Activated T-helper 2 cell treated with anti-CD3 and anti-CD28 coated beads, Interferon-gamma antibody, Interleukin-2, Interleukin-4, amounts not matched to agents 10 μg/mL and 5 μg/mL and 100 μg/mL, durations not matched to agents 14 hours and 24 hours and 36 hours (primary cell): ENCODE measurements at places on chromosomes 13 and 19. TPM values are rescaled to one million over a fixed set of nuclear protein-coding genes. Genes with fewer than 3 reads are reported as not detected.

DNA sequence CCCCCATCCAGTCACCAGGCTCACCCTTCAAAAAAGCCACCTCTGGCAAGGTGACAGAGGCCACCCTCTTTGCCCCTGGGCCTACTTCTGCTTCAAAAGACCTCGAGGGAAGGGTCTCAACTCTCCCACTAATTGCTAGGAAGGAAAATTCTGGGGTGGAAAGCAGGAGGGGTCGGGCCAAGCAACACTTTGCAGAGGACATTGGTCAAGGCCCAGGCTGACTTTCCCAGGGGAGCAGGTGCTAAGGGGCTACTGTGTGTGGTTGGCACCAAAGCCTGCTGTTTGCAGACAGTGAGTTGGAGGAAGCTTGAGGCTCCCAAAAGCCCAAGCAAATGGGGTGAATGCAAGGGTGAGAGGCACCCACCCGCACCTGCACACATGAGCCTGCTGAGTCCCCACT lies 28.6 kb upstream of the VSTM2B start:
- no peaks in the 10 kb centered on the region for H3K36me3 ChIP-seq
- no peaks in the 10 kb centered on the region for H3K4me1 ChIP-seq
- no peak overlapping the region for H3K27ac ChIP-seq
- no peak overlapping the region for H3K4me3 ChIP-seq
- DNase-seq: no peak

GRCh38 chr19:37980419-37981170 lies 73.6 kb downstream of the SIPA1L3 start:
- H3K4me3 ChIP-seq: no peak overlapping the region
- no peak for DNase-seq
- H3K27ac ChIP-seq: no peak overlapping the region
- H3K4me1 ChIP-seq: no peaks in the 10 kb centered on the region
- no peaks in the 10 kb centered on the region for H3K27me3 ChIP-seq

DNA sequence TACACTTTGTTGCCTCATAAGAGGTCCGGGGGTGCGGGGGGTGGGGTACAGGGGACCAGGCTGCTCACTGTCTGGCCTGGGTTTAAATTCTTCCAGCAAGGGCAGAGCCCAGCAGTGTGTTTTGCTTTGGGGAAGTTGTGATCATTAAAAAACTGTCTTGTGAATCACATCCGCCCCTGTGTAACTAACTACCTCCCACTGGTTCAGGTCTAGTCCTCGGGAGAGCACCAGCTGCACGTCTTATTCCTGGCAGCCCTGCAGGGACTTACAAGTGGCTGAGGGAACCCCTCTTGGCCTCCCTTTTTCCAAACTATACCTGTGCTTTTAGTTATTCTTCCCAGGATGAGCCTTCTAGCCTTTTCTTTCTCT lies 127.5 kb downstream of the SIPA1L3 start:
- H3K27me3 ChIP-seq: no peaks in the 10 kb centered on the region
- no peaks in the 10 kb centered on the region for H3K36me3 ChIP-seq
- H3K4me3 ChIP-seq: no peak overlapping the region
- no peak overlapping the region for H3K27ac ChIP-seq

- no peaks in the 10 kb centered on the region for H3K4me1 ChIP-seq
- H3K27ac ChIP-seq: no peak overlapping the region
- H3K36me3 ChIP-seq: peaks cover 5% of the 10 kb centered on the region
- H3K27me3 ChIP-seq: peaks cover 16% of the 10 kb centered on the region
These were observed 10.9 kb upstream of the GAS6 start for GRCh38 chr13:113874579-113875428.

- no peaks in the 10 kb centered on the region for H3K4me1 ChIP-seq
- no peak for DNase-seq
- no peaks in the 10 kb centered on the region for H3K36me3 ChIP-seq
- H3K27ac ChIP-seq: no peak overlapping the region
These were observed 90.6 kb downstream of the TNFSF13B start for GRCh38 chr13:108360139-108360538.

GRCh38 chr13:91203430-91203829 lies 144.1 kb upstream of the MIR17HG start:
- H3K4me3 ChIP-seq: no peak overlapping the region
- H3K27ac ChIP-seq: no peak overlapping the region
- no peaks in the 10 kb centered on the region for H3K27me3 ChIP-seq
- no peaks in the 10 kb centered on the region for H3K4me1 ChIP-seq
- H3K36me3 ChIP-seq: no peaks in the 10 kb centered on the region

DNA sequence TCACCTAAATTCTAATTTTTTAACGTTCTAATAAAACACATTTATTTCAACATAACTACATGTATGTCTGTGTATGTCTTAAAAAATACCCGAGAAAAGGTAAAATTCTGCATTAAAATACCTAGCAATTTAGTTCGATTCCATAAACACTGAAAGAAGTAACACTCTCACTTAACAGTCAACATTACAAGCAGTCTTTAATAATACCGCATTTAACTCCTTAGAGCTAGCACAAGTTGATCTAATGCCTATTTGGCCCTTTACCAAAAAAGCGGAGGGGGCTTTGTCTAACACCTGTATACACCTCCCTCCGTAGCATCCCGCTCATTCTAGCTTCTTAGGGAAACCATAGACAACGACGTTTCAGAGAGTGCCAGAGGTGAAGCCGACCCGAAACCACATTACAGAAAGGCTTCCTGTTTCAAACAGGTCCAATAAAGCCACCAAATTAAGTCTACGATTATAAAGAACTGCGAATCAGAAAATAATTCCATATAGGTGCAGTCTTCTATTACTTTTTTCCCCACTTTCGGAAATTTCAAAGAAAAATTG lies 1.2 kb downstream of the SPART start:
- peaks cover 12% of the 10 kb centered on the region for H3K4me1 ChIP-seq
- peak overlapping the region; percentile 88 for H3K4me3 ChIP-seq
- no peaks in the 10 kb centered on the region for H3K27me3 ChIP-seq
- no peaks in the 10 kb centered on the region for H3K36me3 ChIP-seq

DNA sequence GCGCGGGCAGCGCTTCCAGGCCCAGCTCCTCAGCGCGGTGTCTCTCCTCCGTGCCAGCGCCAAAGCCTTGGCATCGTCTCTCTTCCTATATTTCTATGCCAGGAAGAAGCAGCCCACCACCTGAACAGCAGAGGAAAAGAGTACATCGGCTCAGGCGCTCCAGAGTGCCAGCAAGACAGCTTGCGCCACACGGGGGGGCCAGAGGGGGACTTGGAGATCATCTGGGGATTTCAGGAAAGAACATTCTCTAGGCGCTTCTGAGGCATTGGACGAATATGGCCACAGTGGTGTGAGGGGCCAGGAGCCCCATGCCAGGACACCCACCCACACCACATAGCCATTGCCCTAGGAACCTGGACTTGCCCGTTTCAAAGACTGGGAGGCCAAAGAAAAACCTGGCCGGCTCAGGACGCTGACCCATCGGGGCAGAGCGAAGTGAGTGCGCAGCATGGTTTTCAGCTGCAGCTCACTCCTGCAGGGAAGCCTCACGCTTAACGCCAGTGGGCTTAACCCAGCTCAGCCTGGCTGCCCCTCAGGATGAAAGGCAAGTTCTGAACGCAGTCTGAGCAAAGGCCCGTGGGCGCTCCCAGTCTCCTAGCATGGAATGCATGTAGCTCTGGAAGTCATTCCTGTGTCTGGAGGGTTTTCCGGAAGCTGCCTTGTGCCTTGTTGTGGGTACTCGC lies 62.1 kb downstream of the GGACT start:
- H3K4me1 ChIP-seq: peaks cover 2% of the 10 kb centered on the region
- peaks cover under 1% of the 10 kb centered on the region for H3K27me3 ChIP-seq

GRCh38 chr13:80055847-80056246 lies 285.1 kb downstream of the SPRY2 start:
- no peaks in the 10 kb centered on the region for H3K27me3 ChIP-seq
- no peak for DNase-seq
- no peak overlapping the region for H3K27ac ChIP-seq
- no peak overlapping the region for H3K4me3 ChIP-seq

- H3K36me3 ChIP-seq: no peaks in the 10 kb centered on the region
- H3K4me1 ChIP-seq: no peaks in the 10 kb centered on the region
- H3K27me3 ChIP-seq: peaks cover 3% of the 10 kb centered on the region
- H3K27ac ChIP-seq: no peak overlapping the region
- no peak overlapping the region for H3K4me3 ChIP-seq
- DNase-seq: no peak
These were observed 94.6 kb downstream of the EFNB2 start for GRCh38 chr13:106440866-106441265.

DNA sequence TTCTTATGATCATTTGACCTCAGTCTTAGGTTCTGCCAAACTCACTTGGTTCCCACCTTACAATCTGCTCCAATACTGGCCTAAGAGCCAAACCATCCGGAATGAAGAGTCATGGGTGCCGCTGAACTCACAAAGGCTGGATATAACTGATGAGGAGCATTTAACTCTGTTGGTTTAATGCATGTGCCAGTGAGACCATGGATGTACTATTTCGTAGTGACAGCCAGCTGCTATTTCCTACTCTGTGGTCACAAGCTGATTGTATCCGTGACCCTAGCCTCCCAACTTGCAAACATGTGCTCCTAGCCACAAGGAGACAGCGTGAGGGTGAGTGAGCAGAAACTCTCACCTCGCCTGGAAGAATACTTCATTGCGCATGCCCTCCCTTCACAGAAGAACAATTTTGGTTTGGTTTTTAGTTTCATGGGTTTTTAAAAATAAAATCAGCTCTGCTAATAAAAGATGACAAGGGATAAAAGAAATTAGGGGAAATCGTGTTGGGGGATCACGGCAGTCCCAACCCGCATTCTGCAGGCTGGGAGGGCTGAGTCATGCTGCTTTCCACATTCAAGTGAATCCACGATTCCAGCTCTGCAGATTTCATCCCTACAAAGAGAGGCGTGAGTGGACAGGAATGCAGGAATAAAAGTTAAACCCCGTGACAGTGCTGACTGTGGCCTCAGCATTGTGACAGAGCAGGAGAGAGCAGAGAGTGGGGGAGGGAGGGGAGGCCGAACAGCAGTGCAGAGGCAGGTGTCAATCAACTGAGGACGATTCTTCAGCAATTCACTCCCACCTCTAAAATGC lies 66.8 kb upstream of the RAP2A start:
- no peak for DNase-seq
- H3K27me3 ChIP-seq: no peaks in the 10 kb centered on the region
- H3K36me3 ChIP-seq: peaks cover 19% of the 10 kb centered on the region

GRCh38 chr19:17116996-17117702 lies 41.6 kb downstream of the MYO9B start:
- peaks cover 10% of the 10 kb centered on the region for H3K4me1 ChIP-seq
- H3K27me3 ChIP-seq: no peaks in the 10 kb centered on the region

DNA sequence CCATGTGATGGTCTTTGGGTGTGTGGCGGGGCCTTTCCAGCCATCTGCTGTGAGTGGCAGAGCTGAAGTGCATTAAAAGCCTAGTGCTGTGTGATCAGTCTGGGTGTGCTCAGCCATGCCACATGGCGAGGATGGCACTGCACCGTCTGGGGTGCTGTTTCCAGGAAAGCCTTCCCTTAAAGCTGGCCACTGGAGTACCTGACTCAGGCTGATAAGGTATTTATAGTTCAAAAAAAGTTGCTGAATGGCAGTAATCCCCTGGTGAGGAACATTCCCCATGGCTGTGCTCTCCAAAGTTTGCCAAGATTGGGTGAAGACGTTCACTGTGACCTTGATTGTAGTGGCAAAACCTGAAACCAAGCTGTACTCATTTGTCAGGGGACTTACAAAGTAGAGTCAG lies 6.0 kb downstream of the GPI start:
- no peak for DNase-seq
- H3K4me3 ChIP-seq: no peak overlapping the region
- peaks cover 85% of the 10 kb centered on the region for H3K36me3 ChIP-seq
- H3K4me1 ChIP-seq: peaks cover 50% of the 10 kb centered on the region
- H3K27ac ChIP-seq: peak overlapping the region; percentile 21
- no peaks in the 10 kb centered on the region for H3K27me3 ChIP-seq

DNA sequence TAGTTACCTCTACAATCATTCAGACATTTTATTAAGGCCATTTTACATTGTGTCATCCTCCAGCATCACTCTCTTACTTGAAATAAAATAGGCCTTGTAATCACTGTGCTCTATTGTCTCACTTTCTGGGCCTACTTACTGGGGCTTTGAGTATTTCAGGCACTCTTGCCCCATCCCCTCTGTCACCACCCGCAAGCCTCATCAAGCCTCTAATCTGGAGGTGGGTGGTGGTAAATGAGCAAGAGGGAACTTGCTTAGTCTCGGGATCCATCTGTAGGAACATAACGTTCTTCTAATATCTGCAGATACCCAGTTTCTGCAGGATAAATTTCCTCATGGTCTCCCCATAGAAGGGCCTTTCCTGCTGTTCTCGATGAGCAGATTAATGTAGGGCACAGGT lies 19.4 kb upstream of the GPR18 start:
- H3K27me3 ChIP-seq: no peaks in the 10 kb centered on the region
- no peak for DNase-seq
- peaks cover 73% of the 10 kb centered on the region for H3K36me3 ChIP-seq
- no peak overlapping the region for H3K4me3 ChIP-seq
- H3K4me1 ChIP-seq: peaks cover 85% of the 10 kb centered on the region
- H3K27ac ChIP-seq: peak overlapping the region; percentile 54

DNA sequence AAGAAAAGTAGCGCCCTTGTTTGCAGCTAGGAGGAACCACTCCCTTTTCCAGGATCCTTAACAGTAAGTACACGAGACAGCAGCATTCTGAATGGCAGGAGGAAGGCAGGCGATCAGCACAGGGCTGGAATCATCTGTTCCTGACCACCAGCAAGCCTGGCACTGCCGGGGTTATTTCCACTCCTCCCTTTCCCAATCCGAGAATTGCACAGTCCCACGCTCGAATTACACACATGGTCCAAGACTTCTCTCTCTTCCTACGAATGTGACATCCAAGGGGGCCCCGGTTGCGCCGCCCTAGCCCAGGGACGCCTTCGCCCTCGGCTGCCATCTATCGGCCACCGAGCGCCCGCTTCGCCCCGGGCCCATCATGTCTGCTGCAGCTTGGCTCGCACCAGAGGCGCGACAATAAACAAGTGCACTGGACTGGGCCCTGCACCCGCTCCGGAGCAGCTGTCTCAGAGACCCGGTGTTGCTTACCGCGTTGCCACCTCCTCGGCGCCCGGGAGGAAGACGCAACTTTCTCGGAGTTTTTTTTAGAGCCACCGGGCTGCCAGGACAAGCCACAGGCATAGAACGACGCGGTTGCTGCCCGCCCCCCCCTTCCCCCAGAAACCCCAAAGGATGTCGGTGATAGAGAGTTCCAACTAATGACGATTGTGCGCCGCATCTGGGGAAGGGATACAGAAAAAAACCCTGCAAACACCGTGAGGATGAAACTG lies at the start of gene SLITRK5:
Gene SLITRK5, plus strand, starts transcription at position 341 of the 722 bp plus-strand sequence. CDS start 4,018 bp downstream, outside the sequence.
- H3K27ac ChIP-seq: no peak within 1 kb of the TSS
- peaks cover 31% of the 10 kb centered on the region for H3K27me3 ChIP-seq
- peaks cover 7% of the 10 kb centered on the region for H3K4me1 ChIP-seq

The C3 gene
- total RNA-seq: 4.4 and 6.3 TPM in 2 replicates

The IL11 gene
- total RNA-seq: 0.25 and 0.32 TPM in 2 replicates

The ODAD3 gene
- 0.37 TPM in 1 of 2 replicates, not detected in the other for total RNA-seq

The ZNF429 gene
- 3.1 and 5.0 TPM in 2 replicates for total RNA-seq

The ZNF677 gene
- total RNA-seq: 1.6 and 1.8 TPM in 2 replicates

The ALKBH7 gene
- 33.0 and 35.9 TPM in 2 replicates for total RNA-seq

The UPF1 gene
- 99.5 and 110 TPM in 2 replicates for total RNA-seq

The KCTD4 gene
- not detected in 2 replicates for total RNA-seq

The FCAR gene
- not detected in 2 replicates for total RNA-seq

The URI1 gene
- total RNA-seq: 55.6 and 56.8 TPM in 2 replicates

The ZNF559 gene
- total RNA-seq: 8.2 and 8.4 TPM in 2 replicates

The TMEM150B gene
- 0.41 and 0.46 TPM in 2 replicates for total RNA-seq
